ENCODE measurements at places on chromosomes 1 and 21.

DNA sequence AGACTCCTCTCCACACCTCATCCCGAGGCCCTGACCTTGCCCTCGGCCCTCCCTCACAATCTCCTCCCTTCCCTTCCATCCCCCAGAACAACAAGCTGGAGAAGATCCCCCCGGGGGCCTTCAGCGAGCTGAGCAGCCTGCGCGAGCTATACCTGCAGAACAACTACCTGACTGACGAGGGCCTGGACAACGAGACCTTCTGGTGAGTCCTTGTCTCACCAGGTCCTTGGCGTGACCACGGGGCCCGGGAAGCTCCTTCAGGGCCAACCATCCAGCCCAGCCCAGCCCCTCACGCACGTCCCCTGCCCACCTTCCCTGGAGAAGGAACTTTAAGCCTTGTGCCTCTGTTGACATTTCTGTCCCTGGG, 15.6 kb downstream of the PODN start:
- no peak for DNase-seq

DNA sequence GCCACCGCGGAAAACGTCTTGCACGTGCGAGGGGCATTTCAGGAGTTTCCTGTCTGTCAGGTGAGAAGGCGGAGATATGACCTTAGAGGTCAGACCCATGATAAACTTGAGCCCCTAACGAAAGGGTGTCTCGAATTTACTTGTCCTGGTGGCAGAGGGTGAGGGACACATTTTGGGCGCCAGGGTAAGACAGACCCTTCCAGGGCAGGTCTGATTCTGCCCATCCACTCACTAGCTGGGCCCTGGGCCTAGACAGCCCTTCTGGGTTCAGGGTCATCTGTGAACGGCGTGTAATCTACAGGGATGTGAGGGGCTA, 395 bp upstream of the CSRP1 start:
- DNase-seq: no peak

- no peak for DNase-seq
Observed at GRCh38 chr1:101025283-101025656, 314 bp downstream of the DPH5 start.

DNA sequence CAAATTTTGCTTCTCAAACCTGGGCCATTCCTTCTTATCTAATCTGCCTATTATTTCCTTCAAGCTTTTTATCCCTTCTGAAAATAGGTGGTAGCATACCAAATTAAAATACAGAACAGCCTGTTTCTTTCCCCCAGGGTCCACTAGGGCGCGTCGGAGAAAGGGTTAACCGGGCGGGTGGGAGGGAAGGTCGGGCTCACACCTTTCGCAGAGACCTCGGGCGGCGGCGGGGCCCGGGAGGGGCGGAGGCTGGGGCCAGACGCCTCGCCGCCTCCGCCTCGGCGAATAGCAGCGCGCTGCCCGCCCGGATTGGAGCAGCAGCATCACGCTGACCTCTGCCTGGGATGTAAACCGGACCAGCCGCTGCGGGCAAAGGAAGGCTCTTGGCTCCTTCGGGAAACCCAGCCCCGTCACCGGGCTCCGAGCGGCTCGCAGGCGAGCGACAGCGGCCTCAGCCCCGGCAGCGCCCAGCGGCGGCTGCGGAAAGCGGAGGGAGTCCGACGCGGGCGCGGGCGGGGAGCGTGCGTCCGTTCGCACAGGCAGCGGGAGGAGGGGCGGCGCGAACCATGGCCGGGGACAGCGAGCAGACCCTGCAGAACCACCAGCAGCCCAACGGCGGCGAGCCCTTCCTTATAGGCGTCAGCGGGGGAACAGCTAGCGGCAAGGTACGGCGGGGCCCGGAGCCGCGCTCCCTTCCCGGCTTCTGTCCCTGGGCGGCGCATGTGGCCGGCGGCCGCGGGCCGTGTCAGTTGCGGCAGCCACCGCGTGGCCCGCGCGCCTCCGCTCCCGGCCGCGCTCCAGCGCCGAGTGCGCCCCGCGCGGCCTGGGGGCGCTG, at the start of gene UCK2:
UCK2 (plus strand) TSS at position 347 of the 835 bp plus-strand sequence; CDS start at position 567, 220 bp downstream.
- DNase-seq: peak; percentile 86

DNA sequence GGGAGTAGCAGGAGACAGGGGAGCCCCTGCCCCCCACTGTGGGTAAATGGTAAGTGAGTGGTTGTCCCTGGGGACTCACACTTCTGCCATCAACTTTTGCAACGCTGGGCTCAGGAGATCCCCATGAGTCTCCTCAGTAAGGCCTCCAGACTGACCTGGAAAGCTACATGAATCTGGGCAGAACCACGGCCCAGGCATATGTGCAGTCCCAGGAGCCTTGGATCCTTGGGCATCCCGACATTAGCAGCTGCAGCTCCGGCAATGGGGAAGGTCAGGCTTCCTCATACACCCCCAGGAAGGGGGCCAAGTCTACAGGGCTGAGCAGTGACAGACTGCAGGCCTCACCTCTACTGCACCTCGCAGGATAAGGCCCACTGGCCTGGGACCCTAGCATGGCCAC, 868.7 kb upstream of the ADGRL4 start:
- no peak for DNase-seq

- DNase-seq: no peak
Observed at GRCh38 chr1:79293611-79294010, 287.1 kb upstream of the ADGRL4 start.

- DNase-seq: no peak
Observed at GRCh38 chr1:198638894-198639635, at the start of gene PTPRC. PTPRC (plus strand) TSS chr1:198639040; CDS start chr1:198639269, 229 bp downstream.

- DNase-seq: no peak
Observed at GRCh38 chr1:247402120-247402675, 13.8 kb upstream of the NLRP3 start.
